EL (cell line): ENCODE measurements at places on chromosomes 7 and 10.
A peak's percentile ranks its signal among the peaks of the same experiment; 100 is the strongest.

- DNase-seq = peak; percentile 83
Observed at GRCh38 chr7:87316846-87317552, 28.5 kb upstream of the CROT start.

DNA sequence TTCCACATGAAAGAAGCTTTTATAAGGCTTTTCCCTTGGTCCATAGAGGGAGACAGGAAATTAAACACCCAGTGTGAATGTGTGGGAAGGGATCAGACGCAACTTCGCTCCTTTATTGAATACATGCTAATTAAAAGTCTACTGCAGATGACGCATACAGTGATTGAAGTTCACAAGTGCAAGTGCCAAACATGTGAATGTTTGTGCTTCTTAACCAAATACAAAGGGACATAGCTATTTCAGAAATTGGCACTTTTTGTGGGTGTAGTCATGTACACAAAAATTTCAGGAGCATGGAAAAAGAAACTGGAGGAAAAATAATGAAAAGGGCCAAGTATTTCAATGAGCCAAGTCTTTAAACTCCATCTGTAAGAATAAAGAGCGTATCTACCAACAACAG is 283.7 kb downstream of the SKAP2 start:
- DNase-seq = no peak

- no peak for DNase-seq
Observed at GRCh38 chr10:125548878-125549277, 134.1 kb downstream of the TEX36 start.

GRCh38 chr7:12152196-12152918 is 58.7 kb upstream of the TMEM106B start:
- no peak for DNase-seq

GRCh38 chr10:130048081-130048480 is 62.5 kb downstream of the C10orf143 start:
- DNase-seq = no peak

- DNase-seq = peak; percentile 86
Observed at GRCh38 chr10:110006358-110007160, 1.2 kb upstream of the ADD3 start.

GRCh38 chr7:157918326-157919080 is 581.7 kb downstream of the DNAJB6 start:
- DNase-seq = no peak

- DNase-seq = peak; percentile 88
Observed at GRCh38 chr7:112080441-112080840, 125.8 kb downstream of the DOCK4 start.

DNA sequence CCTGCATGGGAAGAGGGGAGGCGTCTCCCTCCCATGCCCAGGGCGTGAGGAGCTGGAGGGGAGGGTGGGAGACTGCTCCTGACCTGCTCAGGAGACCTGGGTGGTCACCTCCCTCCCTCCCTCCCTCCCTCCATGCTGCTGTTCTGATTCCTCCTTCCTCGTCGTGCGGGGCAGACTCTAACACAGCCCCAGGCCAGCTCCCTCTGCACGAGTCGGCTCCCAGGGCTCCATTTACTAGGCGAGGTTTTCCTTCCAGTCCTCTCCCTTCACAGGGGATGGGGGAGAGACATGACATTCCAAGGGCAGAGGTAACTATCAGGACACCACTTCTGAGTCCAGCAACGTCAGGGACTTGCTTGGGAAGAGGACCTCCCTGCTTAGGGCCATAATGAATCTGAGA is 23.6 kb downstream of the VIPR2 start:
- no peak for DNase-seq

DNA sequence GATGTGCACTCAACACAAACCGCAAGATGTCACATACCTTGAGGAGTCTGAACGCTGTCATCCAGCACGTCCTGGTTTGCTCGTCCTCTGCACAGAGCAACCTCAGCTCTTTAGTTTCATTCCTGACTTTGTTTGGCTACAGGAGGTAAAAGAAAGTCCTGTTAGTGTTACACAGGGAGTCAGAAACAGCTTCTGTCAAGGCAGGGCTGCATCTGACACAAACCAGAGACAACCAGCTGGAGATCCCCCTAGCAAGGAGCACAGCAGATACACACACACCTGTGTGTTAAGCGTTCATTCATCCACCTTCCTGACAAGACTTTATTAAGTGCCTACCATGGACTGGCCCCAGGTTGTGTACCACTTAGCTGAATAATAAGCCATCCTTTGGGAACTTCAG is 47.5 kb upstream of the DDC start:
- no peak for DNase-seq

- no peak for DNase-seq
Observed at GRCh38 chr7:44224080-44224973, 23.5 kb downstream of the YKT6 start.

- peak; percentile 22 for DNase-seq
Observed at GRCh38 chr7:100896732-100897608, 1.3 kb upstream of the ACHE start.

DNA sequence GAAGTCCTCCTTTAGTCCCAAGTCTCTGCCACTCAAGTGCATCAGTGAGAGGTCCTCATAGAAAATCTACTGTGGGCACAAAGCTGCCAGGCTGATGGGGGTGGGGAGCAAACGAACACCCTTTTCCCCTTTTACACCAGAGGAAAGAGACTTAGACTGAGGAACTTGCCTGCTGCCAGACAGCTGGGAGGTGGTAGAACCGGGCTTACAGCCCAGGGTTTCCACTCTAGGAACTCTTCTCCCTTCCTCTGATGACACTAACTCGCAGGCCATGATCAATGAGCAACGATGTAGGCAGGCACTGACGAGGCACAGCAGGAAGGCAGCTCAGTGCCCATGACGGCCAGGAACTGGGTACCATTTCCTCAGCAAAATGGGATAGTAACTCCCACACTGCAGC is 11.0 kb upstream of the SH2D4B start:
- no peak for DNase-seq

- DNase-seq = no peak
Observed at GRCh38 chr10:108049668-108050067, 885.2 kb upstream of the SORCS1 start.

GRCh38 chr10:12890958-12891357 is 110.6 kb downstream of the CCDC3 start:
- no peak for DNase-seq

DNA sequence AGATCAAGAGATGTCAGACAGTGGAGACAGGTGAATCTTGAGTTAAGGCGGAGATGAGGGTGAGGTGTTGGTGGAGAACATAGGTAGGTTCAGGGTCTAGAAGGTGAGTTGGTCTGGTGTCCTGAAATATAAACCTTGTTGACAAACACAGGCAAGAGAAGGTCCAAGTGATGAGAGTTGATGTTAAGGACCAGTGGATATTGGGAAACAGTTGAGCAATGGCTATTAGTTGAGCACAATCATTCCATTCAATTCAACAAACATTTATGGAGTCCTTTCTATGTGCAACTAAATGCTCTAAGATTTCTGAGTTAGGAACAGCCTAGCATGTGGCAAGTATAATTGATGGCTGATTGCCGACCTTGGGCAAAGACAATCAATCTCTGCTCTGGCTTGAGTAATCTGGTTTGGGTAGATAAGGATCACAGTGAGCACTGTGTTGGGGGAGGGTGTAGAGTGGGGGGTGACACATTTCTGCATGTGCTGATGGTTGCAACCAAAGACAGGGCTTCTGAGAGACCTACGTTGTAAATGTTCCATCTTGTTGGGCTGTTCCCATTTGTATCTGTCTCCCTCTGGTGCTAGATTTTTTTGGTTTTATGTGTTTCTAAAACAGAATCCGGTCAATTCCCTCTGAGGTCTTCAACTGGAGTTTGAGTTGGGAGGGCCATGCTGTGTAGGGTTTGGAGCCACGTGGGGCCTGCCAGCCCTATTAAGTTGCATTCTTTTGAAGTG is 201.1 kb downstream of the BAMBI start:
- DNase-seq = no peak

GRCh38 chr10:50624866-50625501 is 1.2 kb upstream of the SGMS1 start:
- peak; percentile 74 for DNase-seq

DNA sequence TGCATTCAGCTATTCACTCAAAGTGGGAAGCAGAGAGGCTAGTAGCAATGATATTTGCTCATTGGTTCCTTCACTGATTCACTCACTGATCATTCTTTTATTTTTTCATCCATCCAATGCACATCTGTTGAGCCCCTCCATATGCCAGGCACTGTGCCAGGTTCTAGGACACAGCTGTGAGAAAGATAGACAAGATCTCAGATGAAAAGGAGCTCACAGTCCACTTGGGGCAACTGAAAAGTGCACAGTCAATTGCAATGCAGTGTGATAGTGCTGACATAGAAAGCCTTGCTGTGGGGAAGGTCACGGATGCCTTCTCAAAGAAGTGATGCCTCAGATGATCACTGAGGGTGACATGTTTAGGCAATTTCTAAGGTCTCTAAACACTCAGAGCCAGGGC is 262.3 kb downstream of the PTEN start:
- no peak for DNase-seq

GRCh38 chr10:48251152-48251524 is 23.4 kb downstream of the FRMPD2 start:
- DNase-seq = peak; percentile 20

GRCh38 chr7:66523409-66523808 is 105.3 kb upstream of the KCTD7 start:
- DNase-seq = no peak

DNA sequence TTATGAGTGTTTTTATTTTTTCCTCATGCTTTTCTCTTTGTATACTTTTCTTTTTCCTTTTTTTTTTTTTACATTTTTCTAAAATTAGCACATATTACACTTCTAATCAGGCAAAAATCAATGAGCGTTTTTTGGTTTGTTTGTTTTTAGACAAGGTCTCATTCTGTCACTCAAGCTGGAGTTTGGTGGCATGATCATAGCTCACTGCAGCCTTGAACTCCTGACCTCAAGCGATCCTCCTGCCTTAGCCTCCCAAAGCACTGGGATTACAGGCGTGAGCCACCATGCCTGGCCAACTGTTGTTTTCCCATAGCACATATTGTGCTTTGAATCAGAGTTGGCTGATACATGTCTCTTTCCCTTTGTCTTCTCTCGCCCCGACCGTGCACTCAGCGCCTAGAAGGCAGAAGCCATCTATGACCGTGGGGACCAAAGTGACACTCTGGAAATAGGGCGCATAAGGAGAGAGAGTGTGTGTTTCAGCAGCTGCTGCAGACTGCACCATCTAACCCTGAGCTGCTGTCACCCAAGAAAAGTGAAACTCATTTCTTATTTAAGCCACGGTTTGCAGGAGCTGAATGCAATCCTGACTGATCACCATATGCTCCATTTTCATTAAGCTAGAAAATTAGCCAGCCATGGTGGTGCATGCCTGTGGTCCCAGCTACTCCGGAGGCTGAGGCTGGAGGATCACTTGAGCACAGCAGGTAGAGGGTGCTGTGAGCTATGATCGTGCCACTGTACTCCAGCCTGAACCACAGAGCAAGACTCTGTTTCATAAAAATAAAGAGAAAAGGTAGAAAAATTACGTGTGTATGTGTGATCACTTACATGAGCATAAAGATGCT is 41.4 kb upstream of the GTF2I start:
- DNase-seq = no peak

DNA sequence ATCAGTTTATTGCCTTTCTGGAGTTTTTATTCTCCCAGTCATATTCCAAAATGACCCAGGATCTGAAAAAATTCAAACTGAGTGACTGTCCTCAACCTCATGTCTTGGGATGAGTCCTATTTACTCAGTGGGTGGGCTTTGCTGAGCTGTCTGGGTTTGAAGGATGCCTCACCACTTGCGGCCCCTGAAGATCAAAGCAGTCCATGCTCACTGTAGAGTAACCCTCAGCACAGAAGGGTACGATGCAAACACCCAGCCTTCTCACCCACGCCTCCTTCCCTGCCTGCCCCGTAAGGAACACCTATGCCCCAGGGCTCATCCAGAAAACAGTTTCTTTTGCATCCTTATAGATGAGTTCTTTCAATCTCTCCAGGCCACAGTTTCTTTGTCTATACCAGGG is 42.2 kb upstream of the GRB10 start:
- no peak for DNase-seq

DNA sequence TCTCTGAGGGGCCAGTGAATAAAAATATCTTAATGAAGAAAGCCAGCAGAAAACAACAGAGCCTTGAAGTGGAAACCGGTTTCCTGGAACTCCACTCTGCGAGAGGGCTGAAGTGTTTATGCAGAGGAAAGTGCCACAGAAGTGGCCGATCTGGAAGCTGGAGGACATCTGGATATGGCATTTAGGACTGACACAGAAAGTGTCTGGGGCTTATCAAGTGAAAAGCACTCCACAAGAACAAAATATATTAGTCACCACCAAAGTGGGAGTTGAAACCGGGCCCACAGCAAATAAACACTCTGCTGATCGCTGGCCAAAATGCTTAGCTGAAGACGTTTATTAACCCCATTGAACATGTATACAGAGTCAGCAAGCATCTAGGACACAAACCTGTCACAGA is 7.8 kb downstream of the NOD1 start:
- DNase-seq = peak; percentile 69

GRCh38 chr7:44279286-44279685 is 46.1 kb downstream of the CAMK2B start:
- DNase-seq = no peak

- peak; percentile 96 for DNase-seq
Observed at GRCh38 chr7:100867040-100867775, at the start of gene TRIP6. Gene TRIP6 (plus strand): TSS chr7:100867387. CDS start chr7:100867498, 111 bp downstream.

GRCh38 chr7:42440951-42441350 is 203.9 kb upstream of the GLI3 start:
- DNase-seq = no peak

GRCh38 chr7:45138433-45139267 is 18.9 kb upstream of the RAMP3 start:
- no peak for DNase-seq

- DNase-seq = peak; percentile 56
Observed at GRCh38 chr10:123582084-123582989, 83.8 kb upstream of the GPR26 start.

DNA sequence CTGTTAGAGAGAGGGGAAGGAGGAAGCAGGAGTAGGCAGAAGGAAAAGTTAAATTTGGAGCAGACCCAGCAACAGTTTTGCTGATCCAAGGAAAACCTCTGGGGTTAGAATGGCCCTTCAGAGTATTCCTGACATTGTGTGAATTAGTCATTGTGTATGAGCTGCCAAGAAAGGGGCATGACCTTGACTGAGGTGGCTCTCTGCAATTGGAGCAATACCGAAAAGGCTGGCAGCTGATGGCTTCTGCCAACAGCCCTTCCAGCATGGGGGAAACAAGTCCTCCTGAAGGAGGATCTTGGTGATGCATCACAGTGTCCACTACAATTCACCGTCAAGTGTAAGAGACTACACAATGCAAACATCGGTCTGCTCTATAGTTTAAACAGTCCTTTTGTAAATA is 20.6 kb upstream of the WASL start:
- DNase-seq = peak; percentile 68

DNA sequence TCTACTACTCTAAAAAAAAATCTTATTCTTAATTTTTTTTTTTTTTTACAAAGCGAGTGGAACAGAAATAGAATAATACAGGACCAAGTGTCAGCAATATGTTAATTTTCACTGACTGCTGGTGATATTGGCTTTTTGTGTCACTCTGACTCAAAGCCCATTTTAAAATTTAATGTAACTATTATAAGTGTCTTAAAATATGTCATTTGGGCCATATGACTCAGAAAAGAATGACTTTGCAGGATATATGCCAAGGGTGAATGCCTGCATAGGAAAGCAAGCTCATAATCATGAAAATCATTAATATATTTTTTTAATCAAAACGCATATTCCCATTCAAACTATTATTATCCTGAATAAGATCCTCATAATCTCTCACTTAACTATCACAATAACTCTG is 149.2 kb downstream of the GNAT3 start:
- DNase-seq = peak; percentile 10
